Stimulated activated naive CD4-positive, alpha-beta T cell (primary cell): ENCODE measurements at places on chromosomes 5 and 9.

DNA sequence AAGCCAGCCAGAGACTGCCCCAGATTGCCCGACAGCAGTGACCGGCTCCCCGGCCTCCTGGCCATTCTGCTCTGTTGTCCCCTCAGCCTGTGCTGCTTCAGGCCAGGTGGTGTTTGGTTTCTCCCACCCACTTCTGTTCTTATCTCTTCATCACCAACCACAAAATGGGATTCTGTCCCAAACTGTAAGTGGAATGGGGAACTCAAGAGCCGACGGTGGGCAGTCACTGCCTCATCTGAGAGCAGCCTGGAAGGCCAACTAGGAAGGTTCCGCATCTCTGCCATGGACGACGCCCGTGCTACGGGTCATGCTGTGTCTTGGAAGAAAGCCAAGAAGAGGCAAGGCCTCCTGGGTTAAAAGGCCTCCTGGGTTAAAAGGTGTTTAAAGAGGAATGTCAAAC is 219.0 kb upstream of the PIK3R1 start:
- DNase-seq: no peak

GRCh38 chr9:115121181-115121580 is 3.2 kb upstream of the TNC start:
- no peak for DNase-seq

DNA sequence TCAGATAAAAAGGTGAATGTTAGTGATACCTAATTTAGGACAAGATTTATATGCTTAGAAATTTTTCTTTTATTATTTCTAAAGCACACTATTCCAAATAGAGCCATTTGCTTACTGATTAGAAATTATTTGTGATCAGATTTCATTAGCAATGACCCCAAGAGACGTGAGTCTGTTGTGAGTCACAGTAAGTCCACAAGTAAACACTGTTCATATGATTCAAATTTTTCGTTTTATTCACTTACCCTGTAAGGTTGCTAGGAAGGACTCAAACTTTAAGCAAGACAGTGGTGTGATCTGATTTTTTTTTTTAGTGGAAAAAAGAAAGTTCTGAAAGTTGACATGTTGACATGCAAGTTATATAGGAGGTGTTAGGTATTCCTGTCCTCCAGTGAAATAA is 1.2 kb downstream of the CARD6 start:
- DNase-seq: no peak

DNA sequence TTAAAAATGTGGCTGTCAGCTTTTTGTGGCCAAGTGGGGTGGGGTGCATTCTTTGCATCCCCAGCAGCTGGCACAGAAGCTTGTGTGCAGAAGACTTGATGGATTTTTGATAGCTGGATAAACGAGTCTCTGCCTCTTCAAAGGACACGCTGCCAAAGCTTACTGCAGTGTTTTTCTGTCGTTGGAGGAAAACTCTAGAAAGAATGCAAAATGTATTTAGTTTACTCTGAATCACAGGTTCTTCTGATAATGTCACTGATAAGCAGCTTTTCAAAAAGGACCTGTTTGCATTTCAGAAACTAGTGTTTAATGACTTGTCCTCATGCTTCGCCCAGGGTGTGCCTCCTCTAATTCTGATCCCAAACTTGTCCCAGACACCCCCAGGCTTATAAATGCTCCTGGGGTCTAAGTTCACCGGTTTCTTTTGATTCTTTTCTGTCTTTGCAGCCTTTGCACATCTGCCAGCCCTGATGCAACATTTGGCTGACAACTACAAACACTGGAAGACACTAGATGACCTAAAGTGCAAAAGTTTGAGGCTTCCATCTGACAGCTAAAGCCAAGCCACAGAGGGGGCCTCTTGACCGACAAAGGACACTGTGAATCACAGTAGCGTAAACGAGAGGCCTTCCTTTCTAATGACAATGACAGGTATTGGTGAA is 66.0 kb downstream of the WDR41 start:
- DNase-seq: no peak

DNA sequence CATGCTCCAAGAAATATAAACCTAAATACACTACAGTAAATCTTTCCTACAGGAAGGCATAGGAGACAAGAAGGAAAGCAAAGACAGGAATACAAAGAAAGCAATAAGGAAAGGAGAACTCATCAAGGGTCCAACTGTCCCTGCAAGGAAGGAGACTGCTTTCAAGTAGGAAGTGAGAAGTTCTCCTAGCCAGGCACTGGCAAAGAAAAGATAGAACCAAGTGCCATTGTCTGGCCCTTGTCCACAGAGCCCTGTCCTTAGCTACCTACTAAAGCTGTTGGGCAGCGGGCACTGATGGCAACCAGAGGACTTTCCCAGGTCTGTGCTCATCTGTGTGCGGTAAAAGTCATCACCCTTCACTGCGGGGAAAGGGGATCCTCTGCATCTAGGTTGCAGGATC is 108.2 kb downstream of the KLHL3 start:
- DNase-seq: no peak

DNA sequence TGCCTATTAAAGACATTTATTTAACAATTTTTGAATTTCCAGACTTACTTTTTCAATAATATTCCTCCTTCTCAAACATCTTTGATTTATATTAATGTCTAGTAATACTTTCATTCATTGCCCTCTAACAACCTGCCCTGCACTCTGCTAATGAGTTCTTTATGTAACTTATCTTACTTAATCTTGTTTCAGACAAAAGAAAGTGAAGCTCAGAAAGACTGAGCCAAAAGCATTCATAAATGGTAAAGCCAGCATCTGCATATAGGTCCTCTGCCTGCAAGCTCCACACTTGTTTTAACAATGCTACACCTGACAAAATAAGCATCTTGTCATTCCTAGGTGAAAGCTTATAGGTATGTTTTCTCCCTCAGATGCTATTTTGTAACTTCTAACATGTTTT is 2.4 kb upstream of the TNPO1 start:
- DNase-seq: no peak

GRCh38 chr9:109416135-109416706 is 81.9 kb downstream of the PTPN3 start:
- DNase-seq: no peak

- no peak for DNase-seq
Observed at GRCh38 chr5:403995-404394, 39.0 kb upstream of the EXOC3 start.

DNA sequence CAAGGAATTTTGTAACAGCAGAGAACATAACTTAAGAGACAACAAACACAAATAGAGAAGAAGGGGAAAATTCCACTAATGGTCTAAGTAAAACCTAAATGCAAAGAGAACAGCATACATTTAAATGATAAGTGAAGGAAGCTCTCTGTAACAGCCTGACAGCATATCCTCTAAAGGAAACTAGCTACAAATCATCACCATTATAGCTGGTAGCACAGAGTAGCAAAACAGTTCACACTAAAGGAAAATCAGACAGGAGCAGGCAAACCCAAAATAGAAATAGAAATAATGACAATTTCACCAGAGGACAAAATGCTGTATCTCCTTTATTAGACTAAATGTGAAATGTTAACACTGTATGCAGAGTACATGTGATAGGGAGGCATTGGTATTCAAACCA is 532.8 kb downstream of the PTPRD start:
- DNase-seq: no peak

- DNase-seq: no peak
Observed at GRCh38 chr5:76718880-76719279, 3.0 kb downstream of the F2R start.

DNA sequence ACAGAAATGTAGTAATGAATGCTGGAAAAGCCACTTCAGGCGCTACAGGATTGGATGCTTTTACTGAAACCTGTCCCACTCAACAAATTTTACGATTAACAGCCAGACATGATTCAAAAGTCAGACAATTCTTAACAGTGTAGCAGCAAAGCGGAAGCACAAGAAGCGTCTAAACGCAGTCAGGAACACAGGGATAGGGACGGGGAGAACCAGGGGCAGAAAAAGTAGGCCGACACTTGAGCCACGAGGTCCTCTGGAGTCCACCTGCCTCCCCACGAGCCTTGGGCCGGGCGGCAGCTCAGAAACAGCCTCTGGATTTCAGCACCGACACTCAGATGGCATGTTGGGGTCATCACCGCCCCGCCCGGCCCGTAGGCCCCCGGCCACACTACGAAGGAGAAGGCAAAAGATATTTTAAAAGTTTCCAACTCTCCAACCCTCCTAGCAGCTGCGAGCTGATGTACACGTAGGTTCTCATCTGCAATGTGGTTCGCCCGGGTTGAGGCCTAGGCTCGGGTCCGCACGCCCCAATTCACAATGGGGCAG is 615 bp downstream of the RACK1 start:
- no peak for DNase-seq

DNA sequence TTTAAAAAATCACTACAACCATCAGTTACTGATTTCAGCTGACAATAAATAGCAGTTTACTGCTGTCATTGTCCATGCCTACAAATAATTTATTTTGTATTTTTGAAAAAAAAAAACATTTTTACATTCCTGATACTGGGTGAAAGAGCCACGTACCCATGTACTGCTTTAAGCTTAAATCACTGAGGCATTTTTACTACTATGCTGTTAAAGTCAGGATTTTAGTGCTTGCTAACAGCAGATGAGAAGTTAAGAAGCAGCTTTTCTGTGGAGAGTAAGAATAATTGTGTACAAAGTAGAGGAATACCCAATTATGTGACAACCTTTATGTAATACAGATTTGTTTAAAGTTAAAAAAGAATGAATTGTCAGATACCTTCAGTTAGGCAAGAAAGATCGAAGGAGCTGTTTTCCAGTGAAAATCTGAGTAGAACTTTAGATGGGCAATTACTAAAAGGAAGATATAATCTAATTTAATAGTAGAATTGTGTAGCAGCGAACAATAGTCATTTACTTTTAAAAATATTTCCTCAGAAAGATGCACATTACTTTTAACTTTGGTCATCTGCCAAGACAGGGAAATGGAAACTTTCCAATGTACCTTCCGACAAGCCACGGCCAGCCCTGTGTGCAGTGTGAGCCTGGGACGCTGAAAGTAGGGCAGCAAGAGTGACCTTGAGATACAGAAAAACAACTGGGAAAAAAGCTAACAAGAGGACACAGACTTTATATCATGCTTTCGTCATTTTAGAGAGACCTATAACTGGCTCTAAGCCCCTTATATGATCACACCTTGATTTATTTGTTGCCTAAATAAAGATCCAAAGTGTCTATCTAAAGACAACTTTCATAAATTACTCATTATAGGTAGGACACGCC is 39.9 kb downstream of the RHOBTB3 start:
- no peak for DNase-seq

GRCh38 chr5:103498800-103499551 is 63.6 kb downstream of the NUDT12 start:
- no peak for DNase-seq

- DNase-seq: no peak
Observed at GRCh38 chr5:96893342-96893741, 17.0 kb downstream of the ERAP2 start.

- no peak for DNase-seq
Observed at GRCh38 chr5:5794118-5794560, 371.7 kb downstream of the ICE1 start.

DNA sequence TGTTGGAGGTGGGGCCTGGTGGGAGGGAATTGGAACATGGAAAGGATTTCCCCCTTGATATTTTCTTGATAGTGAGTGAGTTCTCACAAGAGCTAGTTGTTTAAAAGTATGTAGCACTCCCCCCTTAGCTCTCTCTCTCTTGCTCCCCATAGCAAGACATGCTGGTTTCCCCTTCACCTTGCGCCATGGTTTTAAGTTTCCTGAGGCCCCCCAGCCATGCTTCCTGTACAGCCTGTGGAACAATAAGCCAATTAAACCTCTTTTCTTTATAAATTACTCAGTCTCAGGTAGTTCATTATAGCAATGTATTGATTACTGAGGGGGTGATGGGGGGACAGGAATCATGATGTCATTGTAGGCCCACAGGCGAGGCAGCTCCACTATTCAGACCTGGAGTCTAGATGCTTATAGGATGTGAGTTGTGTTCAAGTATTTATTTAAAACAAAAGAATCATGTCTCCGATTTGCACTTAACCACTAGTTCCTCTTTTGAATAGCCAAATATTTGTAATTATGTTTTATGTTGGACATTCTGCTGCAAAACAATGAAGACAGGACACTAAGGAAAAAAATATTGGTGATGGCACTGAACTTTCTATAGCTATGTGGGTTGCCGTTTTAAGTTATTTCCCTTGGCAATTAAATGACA is 156.6 kb downstream of the TMEM38B start:
- no peak for DNase-seq

DNA sequence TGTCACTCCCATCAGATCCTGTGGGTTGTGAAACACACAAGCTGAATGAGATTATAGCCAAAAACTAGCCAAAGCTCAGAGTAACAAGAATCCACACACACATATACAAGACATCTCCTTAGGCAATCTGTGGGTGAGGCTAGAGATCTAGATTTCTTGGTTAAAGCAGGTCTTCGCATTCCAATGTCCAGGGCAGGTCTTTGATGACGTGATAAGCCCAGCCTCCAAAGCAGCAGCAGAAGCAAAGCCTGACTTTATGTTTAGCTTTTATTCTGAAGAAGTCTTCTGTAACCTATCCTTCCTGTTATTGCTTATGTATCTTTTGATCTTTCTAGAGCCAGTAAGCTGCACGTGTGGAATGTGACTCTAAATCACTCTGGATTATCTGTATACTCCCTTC is 199.1 kb upstream of the SLC30A5 start:
- no peak for DNase-seq

DNA sequence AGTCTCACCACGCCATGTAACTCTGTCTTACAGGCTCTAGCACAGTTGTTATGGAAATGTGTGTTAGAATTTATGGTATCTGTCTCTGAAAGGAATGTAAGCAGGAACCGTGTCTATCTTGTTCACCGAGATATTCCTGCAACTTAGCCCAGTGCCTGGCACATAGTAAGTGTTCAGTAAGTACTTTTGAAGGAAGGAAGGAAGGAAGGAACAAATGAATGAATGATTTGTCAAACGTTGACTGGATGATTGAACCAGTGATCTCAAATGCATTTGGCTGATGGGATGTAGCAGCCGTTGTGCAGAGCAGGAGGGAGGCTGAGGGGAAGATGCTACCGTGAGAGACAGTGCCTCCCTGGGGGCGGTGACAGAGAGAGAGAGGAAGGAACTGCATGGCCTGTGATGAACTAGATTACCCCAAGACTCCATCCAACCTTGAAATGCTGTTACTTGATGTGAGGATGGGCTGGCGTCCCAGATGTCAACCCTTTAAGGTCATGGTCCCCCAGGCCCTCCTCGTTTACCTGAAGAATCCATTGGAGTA is 47.5 kb upstream of the PPARGC1B start:
- DNase-seq: no peak

- DNase-seq: no peak
Observed at GRCh38 chr9:96523374-96523773, 73.4 kb downstream of the HABP4 start.

DNA sequence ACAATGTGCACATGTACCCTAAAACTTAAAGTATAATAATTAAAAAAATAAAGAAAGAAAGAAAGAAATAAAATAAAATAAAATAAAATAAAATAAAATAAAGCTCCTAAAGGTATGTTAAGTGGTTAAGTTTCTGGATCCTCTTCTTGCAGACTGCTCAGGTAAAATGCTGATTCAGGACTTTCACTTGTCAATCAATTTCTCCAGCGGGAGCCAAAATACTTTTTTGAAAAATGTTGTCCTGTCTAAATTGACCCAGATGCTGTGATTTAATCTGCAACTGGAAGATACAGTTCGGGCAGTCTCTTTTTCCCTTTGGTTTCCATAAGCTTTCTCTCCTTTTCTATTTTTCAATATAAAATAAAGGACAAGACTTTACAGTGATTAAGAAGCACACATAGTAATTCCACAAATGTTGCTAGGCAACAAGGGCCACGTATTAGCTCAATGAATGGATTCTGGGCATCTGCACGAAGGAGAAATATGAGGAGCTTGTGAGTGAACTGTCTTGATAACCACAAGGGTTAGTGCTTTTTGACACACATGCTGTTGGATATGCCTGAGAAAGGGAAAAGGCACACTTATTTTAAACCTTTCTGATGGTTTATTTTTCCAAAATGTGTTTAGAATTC is 38.6 kb downstream of the HTR4 start:
- DNase-seq: no peak
